Calu3 (cell line): ENCODE measurements at places on chromosomes 1 and 21. TPM values are rescaled to one million over a fixed set of nuclear protein-coding genes. Genes with fewer than 3 reads are reported as not detected.

Gene TBX15
- 0.17 TPM in 1 of 2 replicates, not detected in the other for total RNA-seq

Gene C1orf185
- total RNA-seq: not detected in 2 replicates

Gene SPOCD1
- total RNA-seq: 6.3 and 8.4 TPM in 2 replicates

Gene CELA3B
- not detected in 2 replicates for total RNA-seq

Gene SH2D1B
- total RNA-seq: not detected in 2 replicates

Gene SLC30A10
- 0.32 TPM in 1 of 2 replicates, not detected in the other for total RNA-seq
